ENCODE measurements at places on chromosomes 3 and 15.

GRCh38 chr3:193010191-193010590 lies 92.5 kb upstream of the MB21D2 start:
- no peaks in the 10 kb centered on the region for H3K36me3 ChIP-seq
- no peak overlapping the region for H3K4me3 ChIP-seq
- H3K27ac ChIP-seq, result no peak overlapping the region
- H3K27me3 ChIP-seq, result no peaks in the 10 kb centered on the region
- DNase-seq, result no peak

DNA sequence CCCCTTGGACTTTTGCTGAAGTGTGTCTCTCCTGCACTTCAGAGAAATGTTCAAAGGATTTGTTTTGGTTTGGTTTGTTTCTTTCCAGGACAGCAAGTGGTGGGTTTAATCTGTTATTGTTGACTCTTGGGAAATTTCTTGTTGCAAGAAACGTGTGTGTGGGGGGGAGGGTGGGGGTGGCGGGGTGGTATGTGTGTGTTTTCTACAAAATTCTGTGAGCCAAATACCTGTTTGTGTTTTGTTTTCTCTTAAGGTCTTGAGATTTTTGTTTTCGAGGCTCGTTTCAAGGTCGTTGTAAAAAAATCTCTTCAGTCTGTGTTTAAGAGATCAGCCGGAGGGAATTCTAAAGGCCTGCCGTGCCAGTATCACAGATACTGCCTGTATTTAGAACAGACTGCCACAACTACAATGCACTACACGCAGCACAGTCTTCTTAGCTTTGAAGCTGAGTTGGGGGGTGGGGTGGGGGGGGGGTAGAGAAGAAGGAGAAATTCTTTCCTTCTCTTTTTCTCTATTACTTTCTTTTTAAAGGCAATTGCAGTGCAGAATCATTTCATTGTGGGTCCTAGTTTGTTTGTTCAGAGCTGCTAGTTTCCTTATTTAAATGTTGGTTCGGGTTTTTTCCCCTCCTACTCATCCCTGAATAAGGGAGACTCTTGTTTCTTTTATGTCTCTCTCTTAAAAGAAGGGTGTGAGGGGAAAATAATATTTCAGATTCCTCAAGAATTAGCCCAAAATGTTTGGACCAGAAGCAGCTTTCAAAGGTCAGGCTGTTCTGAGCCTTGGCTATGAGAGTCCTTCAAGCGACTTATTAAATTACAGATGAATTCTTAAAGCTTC lies 1.4 kb upstream of the BCL6 start:
- DNase-seq, result no peak
- H3K4me3 ChIP-seq, result peak overlapping the region; percentile 91
- peaks cover 33% of the 10 kb centered on the region for H3K4me1 ChIP-seq
- no peaks in the 10 kb centered on the region for H3K36me3 ChIP-seq

GRCh38 chr3:57832900-57833313 lies 76.8 kb downstream of the SLMAP start:
- no peak overlapping the region for H3K4me3 ChIP-seq
- H3K27ac ChIP-seq, result no peak overlapping the region

- H3K36me3 ChIP-seq, result no peaks in the 10 kb centered on the region
- H3K27me3 ChIP-seq, result no peaks in the 10 kb centered on the region
- no peak for DNase-seq
- H3K4me3 ChIP-seq, result no peak overlapping the region
- no peaks in the 10 kb centered on the region for H3K4me1 ChIP-seq
Measured at GRCh38 chr3:12898290-12898964, 57.1 kb upstream of the RPL32 start.

GRCh38 chr3:175564363-175564762 lies 705.2 kb downstream of the NAALADL2 start:
- H3K4me3 ChIP-seq, result no peak overlapping the region
- H3K27ac ChIP-seq, result no peak overlapping the region
- H3K27me3 ChIP-seq, result no peaks in the 10 kb centered on the region
- H3K4me1 ChIP-seq, result no peaks in the 10 kb centered on the region

DNA sequence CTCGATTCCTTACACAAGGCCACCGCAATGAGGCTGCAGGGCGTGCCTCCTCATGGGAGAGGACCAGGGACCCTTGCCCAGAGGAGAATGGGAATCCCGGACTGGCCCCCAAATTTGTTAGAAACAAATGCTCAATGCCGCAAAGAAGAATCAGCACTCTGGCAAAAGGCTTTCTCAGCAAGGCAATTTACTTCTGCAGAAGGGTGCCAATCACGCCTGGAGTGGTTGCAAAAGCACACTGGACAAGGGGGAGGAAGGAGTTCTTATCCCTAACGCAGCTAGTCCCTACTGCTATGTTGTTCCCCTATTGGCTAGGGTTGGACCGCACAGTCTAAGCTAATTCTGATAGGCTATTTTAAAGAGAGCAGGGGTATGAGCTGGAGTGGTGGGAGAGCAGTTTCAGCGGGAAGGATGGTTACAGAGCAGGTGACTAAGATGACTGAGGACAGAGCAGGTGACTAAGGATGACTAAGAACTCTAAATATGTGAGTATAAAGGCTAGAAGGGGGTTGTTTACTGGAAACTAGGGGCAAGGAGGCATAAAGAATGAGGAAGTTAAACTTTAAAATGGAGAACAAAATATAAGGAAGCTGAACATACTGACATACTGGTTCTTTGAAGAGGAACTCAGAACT lies 48.5 kb downstream of the KATNBL1 start:
- no peak overlapping the region for H3K4me3 ChIP-seq
- H3K27ac ChIP-seq, result no peak overlapping the region
- H3K4me1 ChIP-seq, result peaks cover 10% of the 10 kb centered on the region
- peak; percentile 26 for DNase-seq

- no peaks in the 10 kb centered on the region for H3K36me3 ChIP-seq
- no peak for DNase-seq
- no peaks in the 10 kb centered on the region for H3K27me3 ChIP-seq
- H3K4me3 ChIP-seq, result no peak overlapping the region
Measured at GRCh38 chr3:32885283-32885901, 66.1 kb upstream of the CCR4 start.

- no peaks in the 10 kb centered on the region for H3K27me3 ChIP-seq
- no peak overlapping the region for H3K4me3 ChIP-seq
- no peak overlapping the region for H3K27ac ChIP-seq
- no peaks in the 10 kb centered on the region for H3K36me3 ChIP-seq
- H3K4me1 ChIP-seq, result no peaks in the 10 kb centered on the region
Measured at GRCh38 chr3:141644931-141645330, 93.2 kb upstream of the RNF7 start.

GRCh38 chr3:134312873-134313846 lies 61.1 kb downstream of the AMOTL2 start:
- no peak for DNase-seq
- H3K27ac ChIP-seq, result peak overlapping the region; percentile 79
- H3K4me3 ChIP-seq, result peak overlapping the region; percentile 60
- peaks cover 81% of the 10 kb centered on the region for H3K4me1 ChIP-seq

- H3K4me1 ChIP-seq, result 0 out of 2 replicates have a peak, but pooled peaks cover 3% of the 10 kb centered on the region
- H3K27ac ChIP-seq, result no peak overlapping the region
- H3K36me3 ChIP-seq, result no peaks in the 10 kb centered on the region
Measured at GRCh38 chr3:177263615-177264368, 66.5 kb upstream of the TBL1XR1 start.

DNA sequence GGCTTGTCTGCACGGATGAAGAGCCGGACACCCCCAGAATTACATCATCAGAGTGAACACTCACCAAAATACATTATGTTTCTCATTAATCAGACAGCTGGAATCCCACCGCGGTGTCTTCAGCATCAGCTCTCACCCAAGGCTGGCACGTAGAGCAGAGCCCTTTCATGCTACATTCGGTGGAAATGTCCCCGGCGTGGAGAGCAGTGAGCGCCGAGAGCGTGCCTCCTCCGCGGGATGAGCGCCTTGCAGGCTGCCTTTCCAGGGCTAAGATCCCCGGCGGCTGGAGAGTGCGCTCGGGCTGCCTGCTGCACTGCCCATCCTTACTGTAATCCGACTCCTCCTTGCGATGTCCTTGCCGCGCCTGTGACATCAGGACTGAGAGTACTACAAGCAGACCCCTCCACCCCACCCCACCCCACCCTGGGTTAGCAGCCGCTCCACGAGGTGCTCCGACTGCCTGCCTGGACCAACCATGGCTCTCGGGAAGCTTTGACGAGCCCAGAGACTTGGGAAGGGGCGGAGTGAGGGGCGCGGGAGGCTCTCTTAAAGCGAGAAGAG lies at the start of gene ZNF385D:
Gene ZNF385D, minus strand, starts transcription at position 380 of the 561 bp plus-strand sequence. Its CDS starts 294 bp downstream, at position 86.
- no peak within 1 kb of the TSS for H3K27ac ChIP-seq
- DNase-seq, result no peak
- no peaks in the 10 kb centered on the region for H3K36me3 ChIP-seq
- H3K4me3 ChIP-seq, result no peak within 1 kb of the TSS
- no peaks in the 10 kb centered on the region for H3K4me1 ChIP-seq

DNA sequence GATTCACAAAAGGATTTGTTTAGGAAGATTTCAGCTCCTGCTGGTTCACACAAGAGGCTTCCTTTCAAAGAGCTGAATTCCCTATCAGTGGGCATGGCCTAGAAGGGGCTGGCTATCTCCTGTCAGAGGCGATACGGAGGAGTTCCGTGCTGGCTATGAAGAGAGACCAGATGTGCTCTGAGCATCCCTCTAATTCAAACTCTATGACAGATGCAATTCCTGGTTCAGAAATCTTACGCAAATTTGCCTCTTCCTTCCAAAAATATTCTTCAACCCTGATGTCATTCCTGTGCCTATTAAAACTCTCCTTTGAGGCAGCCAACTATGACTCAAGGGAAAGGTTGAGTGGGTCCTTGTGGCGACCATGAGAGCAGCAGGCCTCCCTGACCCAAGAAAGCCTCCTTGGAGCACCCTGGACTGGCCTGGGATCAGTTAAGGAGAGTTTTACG lies 139.3 kb upstream of the HES1 start:
- H3K4me1 ChIP-seq, result 0 out of 2 replicates have a peak, but pooled peaks cover under 1% of the 10 kb centered on the region
- H3K27me3 ChIP-seq, result no peaks in the 10 kb centered on the region
- H3K36me3 ChIP-seq, result no peaks in the 10 kb centered on the region
- no peak for DNase-seq
- no peak overlapping the region for H3K27ac ChIP-seq
- no peak overlapping the region for H3K4me3 ChIP-seq

- no peaks in the 10 kb centered on the region for H3K4me1 ChIP-seq
- DNase-seq, result no peak
- no peak overlapping the region for H3K27ac ChIP-seq
- no peaks in the 10 kb centered on the region for H3K27me3 ChIP-seq
Measured at GRCh38 chr3:191680989-191681597, 220.1 kb downstream of the PYDC2 start.

- H3K36me3 ChIP-seq, result no peaks in the 10 kb centered on the region
- no peak overlapping the region for H3K27ac ChIP-seq
- DNase-seq, result no peak
- no peaks in the 10 kb centered on the region for H3K4me1 ChIP-seq
- H3K27me3 ChIP-seq, result no peaks in the 10 kb centered on the region
Measured at GRCh38 chr3:126306397-126306796, 50.8 kb downstream of the KLF15 start.

DNA sequence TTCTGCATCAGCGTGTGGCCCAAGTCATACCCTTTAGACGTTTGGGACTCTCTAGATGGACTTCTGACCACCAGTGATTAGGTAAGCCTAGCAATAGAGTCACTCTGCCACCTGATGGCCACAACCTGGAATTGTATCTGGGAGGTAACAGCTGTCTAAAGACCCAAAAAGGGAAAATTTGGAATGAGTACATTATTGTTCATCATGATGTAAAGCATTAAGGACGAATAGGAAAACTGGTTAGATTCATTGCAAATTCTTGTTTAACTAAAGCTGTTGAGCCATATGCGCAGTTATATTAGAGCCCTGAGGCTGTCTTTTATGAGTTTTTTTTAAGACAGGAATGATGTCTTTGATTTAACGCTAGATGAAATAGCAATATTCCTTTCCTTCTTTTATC lies 63.6 kb downstream of the FAM81A start:
- no peaks in the 10 kb centered on the region for H3K27me3 ChIP-seq
- H3K36me3 ChIP-seq, result no peaks in the 10 kb centered on the region

DNA sequence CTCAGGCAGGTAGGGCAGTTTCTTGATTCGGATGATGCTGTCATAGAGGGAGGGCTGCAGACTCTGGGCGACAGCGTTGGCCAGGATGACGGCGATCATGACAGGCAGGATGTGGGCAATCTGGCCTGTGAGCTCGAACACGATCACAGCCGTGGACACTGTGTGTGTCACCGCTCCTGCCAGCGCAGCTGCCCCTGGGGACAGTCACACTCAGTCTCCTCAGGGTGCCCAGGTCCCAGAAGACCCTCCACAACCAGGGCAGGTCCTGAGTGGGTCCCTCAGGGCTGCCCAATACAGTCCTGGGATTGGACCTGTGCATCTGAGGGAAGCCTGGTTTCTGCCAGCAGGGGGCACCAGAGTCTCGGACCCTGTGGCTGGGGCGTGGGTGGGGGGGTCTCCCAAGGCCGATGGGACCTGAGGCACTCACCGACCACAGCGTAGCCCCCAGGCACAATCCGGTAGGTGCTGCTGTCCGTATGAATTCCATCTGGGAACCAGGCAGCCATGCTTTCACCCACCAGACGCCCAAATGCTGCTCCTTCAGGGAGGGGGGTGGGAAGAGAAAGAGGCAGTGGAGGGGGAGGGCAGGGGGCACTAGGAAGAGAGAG lies 7.2 kb downstream of the CLCN2 start:
- peaks cover 24% of the 10 kb centered on the region for H3K36me3 ChIP-seq
- no peaks in the 10 kb centered on the region for H3K27me3 ChIP-seq
- peaks cover 3% of the 10 kb centered on the region for H3K4me1 ChIP-seq
- H3K4me3 ChIP-seq, result no peak overlapping the region

DNA sequence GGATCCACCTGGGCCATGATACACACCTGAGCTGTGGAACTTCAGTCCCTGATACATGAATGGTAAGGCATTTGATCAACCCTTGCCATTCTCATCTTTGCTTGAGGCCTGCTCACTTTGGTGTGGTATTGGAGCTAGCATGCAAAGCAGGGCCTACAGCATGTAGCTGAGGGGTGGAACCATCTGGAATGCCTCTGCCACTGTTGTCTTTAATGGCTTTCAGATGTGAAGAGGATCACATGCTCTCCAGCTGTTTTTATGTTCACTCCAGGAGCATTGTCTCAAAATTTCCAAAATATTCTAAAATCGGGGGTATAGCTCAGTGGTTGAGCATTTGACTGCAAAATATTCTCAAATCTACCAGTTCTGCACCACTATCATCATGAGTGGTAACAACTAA lies 64.4 kb upstream of the PHLDB2 start:
- no peaks in the 10 kb centered on the region for H3K27me3 ChIP-seq
- no peak overlapping the region for H3K4me3 ChIP-seq
- H3K27ac ChIP-seq, result no peak overlapping the region
- no peaks in the 10 kb centered on the region for H3K4me1 ChIP-seq

GRCh38 chr15:38528294-38528693 lies 36.3 kb downstream of the RASGRP1 start:
- DNase-seq, result no peak
- 0 out of 2 replicates have a peak, but pooled peaks cover 3% of the 10 kb centered on the region for H3K4me1 ChIP-seq
- H3K4me3 ChIP-seq, result no peak overlapping the region
- no peaks in the 10 kb centered on the region for H3K36me3 ChIP-seq

GRCh38 chr3:155102329-155102728 lies 22.2 kb downstream of the MME start:
- no peak for DNase-seq
- H3K27ac ChIP-seq, result no peak overlapping the region
- H3K36me3 ChIP-seq, result no peaks in the 10 kb centered on the region
- no peak overlapping the region for H3K4me3 ChIP-seq
- H3K27me3 ChIP-seq, result no peaks in the 10 kb centered on the region

GRCh38 chr3:142087676-142088075 lies 61.7 kb downstream of the TFDP2 start:
- peaks cover 37% of the 10 kb centered on the region for H3K4me1 ChIP-seq
- no peak overlapping the region for H3K4me3 ChIP-seq
- H3K27me3 ChIP-seq, result no peaks in the 10 kb centered on the region
- no peaks in the 10 kb centered on the region for H3K36me3 ChIP-seq
- peak; percentile 13 for DNase-seq
- H3K27ac ChIP-seq, result peak overlapping the region; percentile 47

GRCh38 chr3:171221104-171221503 lies 194.6 kb upstream of the SLC2A2 start:
- no peak overlapping the region for H3K4me3 ChIP-seq
- no peak overlapping the region for H3K27ac ChIP-seq
- H3K36me3 ChIP-seq, result no peaks in the 10 kb centered on the region
- DNase-seq, result no peak
- H3K27me3 ChIP-seq, result no peaks in the 10 kb centered on the region
- H3K4me1 ChIP-seq, result no peaks in the 10 kb centered on the region
